RCC 7860 (cell line): ENCODE measurements at places on chromosomes 5 and 9.

DNA sequence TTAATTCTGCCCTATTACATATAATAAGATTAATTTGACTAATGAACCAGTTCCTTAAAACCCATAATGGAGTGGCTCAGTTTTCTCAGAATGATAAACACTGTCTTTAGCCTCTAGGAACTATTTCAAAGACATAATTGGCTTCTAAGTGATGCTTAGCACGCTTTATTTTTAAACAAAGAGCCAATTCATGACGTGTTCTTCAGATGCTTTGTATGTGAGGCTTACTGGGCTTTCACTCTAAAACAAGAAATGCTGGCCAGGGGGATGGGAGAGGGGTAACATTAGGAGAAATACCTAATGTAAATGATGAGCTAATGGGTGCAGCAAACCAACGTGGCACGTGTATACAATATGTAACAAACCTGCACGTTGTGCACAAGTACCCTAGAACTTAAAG, 7.6 kb upstream of the SFXN1 start:
- no peak for DNase-seq

DNA sequence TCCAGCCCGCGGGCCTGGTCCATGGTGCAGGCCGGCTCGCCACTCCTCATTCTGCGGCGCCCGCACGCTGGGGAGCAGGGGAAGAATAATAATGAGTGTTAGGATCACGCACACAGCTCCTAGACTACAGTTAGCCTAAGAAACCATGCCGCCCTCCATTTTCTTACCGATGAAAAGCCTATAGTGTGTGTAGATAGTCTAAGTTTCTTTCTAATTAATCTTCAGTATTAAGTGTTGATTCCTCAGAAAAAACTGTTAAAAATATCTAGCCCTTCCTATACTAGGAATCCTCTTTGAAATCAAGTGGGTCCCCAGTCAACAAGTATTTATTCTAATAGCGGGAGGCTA, 9.3 kb downstream of the ZBED3 start:
- no peak for DNase-seq

- DNase-seq, result no peak
Observed at GRCh38 chr5:116842514-116842961, 267.9 kb upstream of the SEMA6A start.

GRCh38 chr5:32645246-32645645, 59.9 kb downstream of the SUB1 start:
- no peak for DNase-seq

GRCh38 chr5:76351176-76351575, 51.9 kb upstream of the IQGAP2 start:
- DNase-seq, result no peak

DNA sequence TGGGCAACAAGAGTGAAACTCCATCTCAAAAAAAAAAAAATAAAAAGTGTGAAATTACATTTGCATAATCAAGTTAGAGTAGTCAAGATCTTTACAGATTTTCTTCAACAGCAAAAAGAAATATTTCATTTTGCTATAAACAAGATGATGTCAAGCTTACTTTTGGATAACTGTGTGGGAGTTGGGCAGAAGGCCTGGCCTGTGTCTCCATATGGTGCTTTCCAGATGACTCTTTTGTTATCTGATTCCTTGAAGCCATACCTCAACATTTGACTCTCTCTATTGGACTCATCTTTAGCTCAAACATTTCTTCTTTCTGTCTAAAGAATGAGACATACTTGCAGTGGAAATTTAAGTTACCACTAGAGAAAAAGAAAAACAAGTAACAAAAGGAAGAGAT, 246.8 kb downstream of the MSX2 start:
- DNase-seq, result no peak

DNA sequence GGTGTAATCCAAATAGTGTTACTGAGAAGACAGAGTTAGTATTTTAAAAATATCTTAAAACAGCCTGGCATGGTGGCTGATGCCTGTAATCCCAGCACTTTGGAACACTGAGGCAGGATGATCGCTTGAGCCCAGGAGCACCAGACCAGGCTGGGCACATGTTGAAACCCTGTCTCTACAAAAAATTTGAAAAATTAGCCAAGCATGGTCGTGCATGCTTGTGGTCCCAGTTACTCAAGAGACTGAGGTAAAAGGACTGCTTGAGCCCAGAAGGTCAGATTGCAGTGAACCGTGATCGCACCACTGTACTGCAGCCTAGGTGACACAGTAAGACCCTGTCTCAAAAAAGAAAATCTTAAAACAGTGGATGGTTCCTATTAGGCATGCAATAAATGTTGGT, 12.4 kb downstream of the IFNA1 start:
- DNase-seq, result no peak

GRCh38 chr9:130756455-130757152, 63.0 kb downstream of the EXOSC2 start:
- no peak for DNase-seq

DNA sequence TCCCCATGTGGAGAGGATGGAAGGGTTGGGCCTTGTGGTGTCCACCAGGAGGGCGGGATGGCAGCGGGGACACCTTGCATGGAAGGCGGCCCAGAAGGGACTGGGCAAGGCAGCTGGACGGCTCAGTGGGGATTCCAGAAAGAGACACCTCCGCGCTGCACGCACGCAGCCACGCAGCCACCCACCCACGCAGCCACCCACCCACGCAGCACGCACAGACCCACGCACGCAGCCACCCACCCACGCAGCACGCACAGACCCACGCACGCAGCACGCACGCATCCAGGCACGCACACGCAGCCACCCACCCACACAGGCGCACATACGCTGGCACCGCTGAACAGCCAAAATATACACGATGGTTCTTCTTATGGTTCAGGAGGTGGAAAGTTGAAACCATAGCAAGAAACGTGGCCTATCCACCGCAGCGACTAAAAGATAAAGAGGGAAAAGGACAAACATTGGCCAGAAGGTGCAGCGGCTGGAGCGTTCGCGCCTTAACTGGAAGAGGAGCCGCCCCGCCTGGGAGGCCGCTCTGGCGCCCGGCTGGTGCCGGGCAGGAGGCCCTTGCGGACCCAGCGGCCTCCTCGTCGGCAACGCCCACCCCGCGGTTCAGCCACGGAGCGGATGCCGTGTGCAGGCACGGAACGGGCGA, 22.2 kb upstream of the EXOC3 start:
- no peak for DNase-seq

DNA sequence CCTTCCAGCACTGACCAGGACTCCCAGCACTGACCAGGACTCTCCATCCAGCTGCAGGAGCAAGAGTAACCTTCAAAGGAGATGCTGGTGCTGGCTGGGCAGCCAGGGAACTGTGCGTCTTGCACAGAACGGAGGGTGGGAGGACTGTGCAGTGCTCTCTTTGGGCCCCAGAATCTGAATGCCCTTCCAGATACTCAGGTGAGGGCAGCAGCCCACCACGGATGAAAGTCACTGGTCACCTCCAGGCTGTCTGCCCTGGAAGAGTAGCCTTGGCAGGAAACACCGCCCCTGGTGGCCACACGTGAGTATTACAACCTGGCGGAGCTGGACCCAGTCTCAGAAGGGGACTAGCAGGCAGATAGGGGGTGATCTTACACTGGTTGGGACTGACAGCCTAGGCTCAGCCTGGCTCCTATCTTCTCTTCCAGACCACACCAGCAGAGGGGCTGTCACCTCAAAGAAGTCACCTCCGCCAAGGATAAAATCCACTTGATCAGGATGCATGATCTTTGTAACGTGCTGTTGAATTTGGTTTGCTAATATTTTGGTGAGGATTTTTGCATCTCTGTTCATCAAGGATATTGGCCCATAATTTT, 4.8 kb upstream of the SARDH start:
- peak; percentile 69 for DNase-seq

GRCh38 chr5:142432369-142432863, 107.6 kb upstream of the SPRY4 start:
- no peak for DNase-seq

- DNase-seq, result no peak
Observed at GRCh38 chr9:88745276-88746001, 210.5 kb downstream of the NXNL2 start.

DNA sequence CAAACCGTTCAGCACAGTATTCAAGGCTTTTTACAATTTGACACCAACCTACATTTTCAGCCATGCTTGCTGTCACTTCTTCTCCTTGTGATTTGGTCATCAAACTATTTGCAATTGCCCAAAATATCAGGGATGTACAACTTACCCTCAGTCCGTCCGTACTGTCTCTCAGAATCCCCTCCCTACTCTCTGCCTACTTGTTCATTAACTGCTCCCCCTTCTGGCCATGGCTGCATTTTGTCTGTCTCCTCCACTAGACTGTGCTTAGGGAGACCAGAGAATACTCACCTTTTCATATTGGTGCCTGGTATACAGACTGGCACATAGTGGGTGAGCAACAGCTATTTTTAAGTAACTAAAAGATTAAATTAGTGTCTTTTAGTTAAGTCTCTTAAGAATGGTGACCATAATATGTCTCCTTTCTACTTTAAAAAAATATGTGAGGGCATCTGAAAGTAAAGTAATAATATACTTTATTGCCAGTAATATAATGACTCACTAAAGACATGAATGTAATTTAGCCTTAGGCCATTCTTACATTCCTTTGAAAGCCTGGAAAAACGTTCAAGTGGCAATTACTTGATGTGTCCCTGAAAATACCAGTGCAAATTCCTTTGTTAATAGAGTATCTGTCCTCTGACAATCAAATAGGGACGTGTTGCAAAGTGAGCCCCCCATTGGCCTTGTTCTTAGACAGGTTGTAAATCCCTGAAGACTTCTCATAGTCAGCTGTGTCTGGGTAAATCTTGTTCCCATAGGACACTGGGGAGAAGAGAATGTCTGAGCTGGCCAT, 27.8 kb downstream of the PRLR start:
- peak; percentile 41 for DNase-seq

DNA sequence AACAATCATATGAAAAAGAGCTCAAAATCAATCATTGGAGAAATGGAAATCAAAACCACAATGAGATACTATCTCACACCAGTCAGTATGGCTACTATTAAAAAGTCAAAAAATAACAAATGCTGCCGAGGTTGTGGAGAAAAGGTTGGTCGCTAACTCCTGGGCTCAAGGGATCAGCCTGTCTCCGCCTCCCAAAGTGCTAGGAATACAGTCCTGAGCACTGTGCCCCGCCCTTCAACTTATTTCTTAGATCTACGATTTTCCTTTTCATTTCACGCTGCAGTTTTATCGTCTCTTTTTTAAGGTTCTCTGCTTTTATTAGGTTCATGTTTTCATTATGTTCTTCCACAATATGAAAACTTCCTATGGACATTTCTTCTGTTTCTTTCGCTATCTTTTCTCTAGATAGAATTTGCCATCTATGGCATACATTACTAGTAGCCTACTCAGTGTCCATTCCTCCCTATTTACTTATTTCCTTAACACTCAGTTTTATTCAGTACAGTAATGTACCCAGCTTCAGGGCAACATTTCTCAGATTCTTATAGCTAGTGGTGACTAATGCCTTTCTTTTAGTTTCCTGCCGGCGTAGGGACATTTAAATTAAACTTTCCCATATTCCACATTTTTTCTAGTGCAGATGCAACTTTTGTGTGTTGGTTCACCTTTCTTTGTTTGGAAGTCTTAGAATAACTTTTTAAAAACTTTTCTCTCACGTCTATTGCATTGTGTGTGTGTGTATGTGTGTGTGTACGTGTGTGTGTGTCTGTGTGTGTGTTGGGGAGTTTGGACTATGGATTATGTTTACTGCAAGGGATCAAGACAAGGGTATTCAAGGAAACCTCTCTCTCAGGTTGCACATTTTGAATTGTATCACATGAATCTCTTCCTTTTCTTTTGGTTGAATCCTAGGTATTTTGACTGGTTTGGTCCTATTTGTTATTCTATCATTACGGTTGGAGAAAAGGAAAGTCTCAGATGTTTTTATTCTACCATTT, 21.6 kb upstream of the FBN2 start:
- no peak for DNase-seq

DNA sequence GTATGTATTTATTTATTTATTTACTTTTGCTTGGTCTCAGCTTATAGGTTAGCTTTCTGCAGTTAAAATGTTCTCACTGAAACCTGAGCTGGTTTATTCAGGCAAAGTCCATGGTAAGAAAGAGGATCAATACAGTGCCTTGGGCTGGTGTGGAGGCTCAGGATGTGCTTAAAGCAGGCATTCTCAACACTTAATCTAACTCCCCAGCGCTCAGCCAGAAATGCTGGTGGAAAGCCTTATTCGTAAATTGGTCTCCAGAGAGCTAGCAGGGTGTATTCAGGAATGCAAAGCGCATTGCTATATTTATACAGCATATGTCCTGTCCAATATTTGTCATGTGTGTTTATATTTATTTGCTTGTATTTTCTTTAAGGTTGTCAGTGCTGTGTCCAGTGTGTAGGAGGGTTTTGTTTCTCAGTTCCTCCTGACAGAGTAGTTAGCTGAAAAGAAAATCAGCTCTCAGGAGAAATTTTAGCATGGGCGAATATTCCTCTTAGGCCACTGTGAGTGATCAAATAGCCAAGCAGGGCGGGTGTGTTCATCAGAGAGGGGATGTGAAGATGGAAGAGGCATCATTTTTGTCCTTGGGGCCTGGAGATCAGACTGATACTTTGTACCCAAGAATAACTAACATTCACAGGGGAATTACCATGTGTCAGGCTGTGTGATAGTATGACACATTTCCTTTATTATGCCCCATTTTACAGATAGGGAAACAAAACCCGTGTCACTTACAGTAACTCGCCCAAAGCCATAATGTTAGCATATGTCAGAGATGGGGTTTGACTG, 65.8 kb downstream of the DOCK2 start:
- no peak for DNase-seq
